Activated CD8-positive, alpha-beta memory T cell treated with anti-CD3 and anti-CD28 coated beads for 4 hours (primary cell): ENCODE measurements at places on chromosomes 5 and 9.

DNA sequence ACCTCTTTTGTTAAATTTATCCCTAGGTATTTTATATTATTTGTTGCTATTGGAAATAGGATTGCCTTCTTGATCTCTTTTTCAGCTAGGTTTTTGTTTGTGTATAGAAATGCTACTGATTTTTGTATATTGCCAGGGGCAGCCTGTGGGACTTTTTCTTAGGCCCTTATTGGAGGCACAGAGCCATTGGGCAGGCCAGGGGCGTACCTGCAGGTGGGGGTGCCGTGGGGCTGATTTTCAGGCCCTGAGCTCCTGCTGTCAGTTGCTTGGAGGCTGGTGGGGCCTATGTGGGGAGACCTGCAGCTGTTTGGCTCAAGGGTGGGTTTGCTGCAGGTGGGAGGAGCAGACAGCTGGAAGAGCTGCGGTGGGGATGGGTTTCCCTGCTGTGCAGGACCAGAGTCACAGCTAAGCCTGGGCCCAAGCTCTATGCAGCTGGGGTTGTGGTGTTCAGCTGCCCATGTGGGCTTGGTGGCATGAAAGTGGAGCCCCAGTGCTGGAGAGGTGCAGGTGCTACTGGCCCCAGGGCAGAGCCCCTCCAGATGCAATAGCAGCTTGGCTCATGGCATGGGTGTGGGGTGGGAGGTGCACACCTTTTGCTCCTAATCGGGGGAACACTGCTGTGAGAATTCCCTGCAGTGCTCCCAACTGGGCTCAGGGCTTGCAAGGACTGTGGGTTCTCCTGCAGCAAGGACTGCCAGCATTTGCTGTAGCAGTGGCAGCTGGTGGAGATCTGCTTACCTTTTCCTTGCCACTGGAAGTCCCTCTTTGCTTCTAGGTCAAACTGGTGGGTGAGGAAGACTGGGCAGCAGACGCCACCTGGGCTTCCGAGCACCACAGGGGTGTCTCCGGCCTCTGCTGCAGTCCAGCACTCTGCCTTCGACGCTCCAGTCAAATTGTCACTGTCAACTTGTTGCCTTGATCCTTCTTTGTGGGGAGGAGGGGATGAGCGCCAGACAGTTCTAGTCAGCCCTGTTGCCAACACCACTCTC is 7.6 kb upstream of the CLPTM1L start:
- DNase-seq = no peak

GRCh38 chr9:99561509-99561917 is 260.2 kb upstream of the NR4A3 start:
- DNase-seq = no peak

GRCh38 chr5:146952168-146952567 is 73.6 kb upstream of the PPP2R2B start:
- DNase-seq = no peak

- DNase-seq = no peak
Observed at GRCh38 chr5:175728885-175729828, 71.3 kb downstream of the HRH2 start.

DNA sequence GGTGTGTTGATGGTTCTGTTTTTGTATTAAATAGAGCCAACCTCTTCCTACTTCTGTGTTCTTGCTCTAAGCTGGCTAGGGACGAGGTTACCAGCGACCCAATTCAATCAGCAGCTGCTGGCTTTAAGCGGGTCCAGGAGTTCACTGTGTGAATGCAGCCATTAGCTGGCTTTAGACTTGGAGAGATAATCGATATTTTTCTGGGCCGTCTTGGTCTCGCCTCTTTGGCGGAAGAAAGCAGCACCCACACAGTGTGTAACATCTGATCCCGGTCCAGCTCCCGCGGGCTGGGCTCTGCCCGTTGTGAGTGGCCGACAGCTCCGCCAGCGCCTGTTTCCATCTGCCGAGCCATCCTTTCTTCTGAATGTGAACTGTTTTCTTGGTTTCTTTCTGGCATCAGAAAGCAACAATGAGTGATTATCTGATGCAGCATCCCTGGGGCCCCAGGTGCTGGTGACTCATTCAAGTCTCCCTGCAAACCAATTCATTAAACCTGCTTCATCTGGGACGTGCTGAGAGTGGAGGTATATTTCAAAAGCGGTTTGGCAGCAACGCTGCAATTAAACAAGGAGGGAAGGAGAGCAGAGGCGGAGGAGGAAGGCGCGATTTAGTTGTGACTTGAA is 90.8 kb upstream of the IRX4 start:
- DNase-seq = no peak

GRCh38 chr5:139726248-139726647 is 69.4 kb upstream of the PSD2 start:
- DNase-seq = no peak

GRCh38 chr9:551986-552929 is 289.2 kb upstream of the DMRT1 start:
- DNase-seq = no peak

- no peak for DNase-seq
Observed at GRCh38 chr9:72427801-72428200, 62.8 kb upstream of the ZFAND5 start.

DNA sequence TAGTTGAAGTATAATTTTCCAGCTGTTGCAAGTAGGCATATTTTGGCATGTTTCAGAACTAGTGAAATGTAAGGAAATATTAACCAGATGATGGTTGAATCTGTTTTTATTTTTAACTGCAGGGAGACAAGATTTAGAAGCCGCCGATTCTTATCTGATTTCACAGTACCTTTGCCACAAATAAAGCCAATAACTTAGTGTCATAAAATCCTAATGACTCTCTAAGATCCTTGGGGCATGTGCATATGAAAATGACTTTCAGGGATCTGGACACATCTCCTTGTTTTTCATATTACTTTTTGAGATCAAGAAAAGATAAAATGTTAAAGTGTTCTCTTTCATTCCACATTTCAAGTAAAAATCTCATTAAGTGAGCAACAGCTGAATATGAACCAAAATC is 125.8 kb upstream of the CNTLN start:
- DNase-seq = no peak

DNA sequence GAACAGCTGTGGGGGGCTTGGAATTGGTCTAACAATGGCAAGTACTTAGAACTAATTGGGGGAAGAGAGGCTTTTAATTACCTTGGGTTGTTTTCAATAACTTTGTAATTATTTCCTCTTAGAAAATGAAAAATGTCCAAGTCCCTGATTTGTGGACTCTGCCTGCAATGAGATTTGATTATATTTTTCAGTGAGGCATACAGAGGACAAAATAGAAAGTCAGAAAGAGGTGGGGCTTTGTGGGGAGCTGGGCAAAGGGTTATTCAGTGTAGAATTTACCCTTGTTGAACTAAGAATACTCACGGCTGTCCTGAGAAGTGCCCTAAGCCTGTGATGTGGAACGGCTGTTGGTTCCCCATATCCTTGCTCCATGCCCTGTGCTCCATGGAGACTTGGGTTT is 153.0 kb downstream of the ICE1 start:
- DNase-seq = no peak

- no peak for DNase-seq
Observed at GRCh38 chr9:134602547-134603362, 38.8 kb upstream of the COL5A1 start.

DNA sequence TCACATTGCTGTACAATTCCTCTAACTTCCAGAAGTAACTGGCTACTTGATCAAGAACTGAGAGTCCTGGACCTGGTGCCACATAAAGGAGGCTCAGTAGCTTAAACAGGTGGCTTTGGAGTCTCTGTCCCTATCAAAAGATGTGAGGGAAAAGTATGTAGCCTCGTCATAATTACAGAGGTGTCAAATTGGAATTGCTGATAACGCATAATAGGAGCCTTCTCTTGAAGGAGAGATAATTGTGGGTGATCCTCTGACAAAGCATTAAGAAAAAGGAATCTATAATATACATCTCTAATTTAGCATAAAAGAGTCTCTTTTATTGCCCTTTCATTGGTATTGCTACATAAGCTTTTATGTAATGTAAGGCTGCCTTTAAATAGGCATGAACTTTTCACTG is 1246.4 kb upstream of the CDH9 start:
- no peak for DNase-seq

DNA sequence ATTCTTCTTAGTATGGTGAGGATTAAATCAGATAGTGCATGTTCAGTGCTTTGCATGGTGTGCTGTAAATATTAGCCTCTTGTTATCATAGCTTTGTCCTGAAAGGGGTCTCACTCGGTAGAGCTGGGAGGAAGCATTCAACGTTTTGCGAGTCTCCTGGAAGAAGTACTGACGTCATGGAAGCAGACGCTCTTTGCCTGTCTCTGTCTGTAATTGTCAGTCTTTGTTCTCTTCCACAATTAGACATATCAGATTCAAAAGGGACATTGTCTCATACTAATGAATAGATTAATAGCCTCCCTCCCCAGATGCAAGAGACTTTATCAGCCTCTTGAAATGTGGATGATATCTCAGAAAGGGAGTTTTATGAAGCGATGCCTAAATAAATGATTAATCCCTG is 91.8 kb upstream of the CXCL14 start:
- DNase-seq = no peak

GRCh38 chr5:67029481-67029880 is 167.1 kb downstream of the CD180 start:
- no peak for DNase-seq

DNA sequence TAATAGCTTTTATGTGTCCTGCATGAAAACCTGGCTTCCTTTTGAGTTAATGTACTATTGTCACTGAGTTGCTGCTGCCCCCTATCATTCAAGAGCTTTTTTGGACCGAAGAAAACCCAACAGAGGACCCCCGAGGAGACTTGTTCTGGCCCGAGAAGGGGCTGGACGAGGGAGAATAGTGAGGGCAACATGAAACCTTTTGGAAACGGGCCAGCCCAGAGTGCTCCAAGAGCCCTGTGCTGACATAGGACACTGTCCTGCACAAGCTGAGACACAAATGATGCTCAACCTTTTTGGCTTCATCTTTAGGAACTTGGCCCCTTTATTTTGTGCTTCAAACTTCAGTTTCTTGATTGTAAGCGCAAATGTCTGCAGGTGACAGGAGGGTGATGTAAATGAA is 4.0 kb upstream of the GADD45G start:
- DNase-seq = no peak
